COLO829 (cell line): ENCODE measurements at places on chromosomes 7 and 10.

DNA sequence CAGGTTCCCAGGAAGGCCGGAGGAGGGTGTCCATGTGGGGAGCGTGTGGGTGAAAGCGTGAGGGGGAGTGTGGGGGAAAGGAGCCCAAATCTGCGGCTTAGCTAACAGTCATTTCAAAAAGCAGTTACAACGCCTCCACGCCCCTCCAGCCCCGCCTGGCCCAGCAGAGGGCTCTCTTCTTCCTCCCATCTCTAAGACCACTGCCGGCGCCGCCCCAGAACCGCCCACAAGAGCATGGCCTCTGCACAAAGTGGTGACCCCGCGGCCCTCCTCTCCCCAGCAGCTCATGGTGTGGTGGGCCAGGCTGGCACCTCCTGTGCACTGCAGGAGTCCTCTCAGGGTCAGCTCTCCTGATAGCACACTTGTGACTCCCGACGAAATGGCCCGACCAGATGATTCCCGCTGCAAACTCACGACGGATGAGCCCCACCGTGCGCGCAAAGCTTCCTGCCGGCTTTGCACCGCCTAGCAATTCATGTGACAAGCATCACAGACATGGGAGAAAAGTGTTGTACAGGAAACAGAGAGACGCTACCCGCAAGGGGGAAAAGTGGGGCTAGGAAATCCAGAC, 12.4 kb upstream of the HUS1 start:
- DNase-seq: peak; percentile 87

- no peak for DNase-seq
Observed at GRCh38 chr7:2032030-2032875, 200.5 kb downstream of the MAD1L1 start.

DNA sequence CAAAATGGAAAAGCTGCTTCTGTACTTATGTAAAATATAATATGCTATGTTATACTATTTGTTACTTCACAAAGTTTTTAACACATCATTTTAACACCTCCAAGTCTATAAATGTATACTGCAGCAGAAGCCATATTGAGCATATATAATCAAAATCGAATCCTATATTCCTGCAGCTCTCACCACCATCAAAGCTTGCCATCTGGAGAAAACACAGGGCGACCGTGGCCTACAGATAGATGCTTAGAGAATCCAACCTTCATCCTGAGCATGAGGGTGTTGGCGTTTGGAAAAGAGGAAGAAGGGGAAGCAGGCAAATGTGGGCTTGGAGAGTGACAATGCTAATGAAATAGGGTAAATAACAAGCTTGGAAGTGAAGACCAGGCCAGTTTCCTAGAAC, 258.8 kb upstream of the IMMP2L start:
- no peak for DNase-seq

DNA sequence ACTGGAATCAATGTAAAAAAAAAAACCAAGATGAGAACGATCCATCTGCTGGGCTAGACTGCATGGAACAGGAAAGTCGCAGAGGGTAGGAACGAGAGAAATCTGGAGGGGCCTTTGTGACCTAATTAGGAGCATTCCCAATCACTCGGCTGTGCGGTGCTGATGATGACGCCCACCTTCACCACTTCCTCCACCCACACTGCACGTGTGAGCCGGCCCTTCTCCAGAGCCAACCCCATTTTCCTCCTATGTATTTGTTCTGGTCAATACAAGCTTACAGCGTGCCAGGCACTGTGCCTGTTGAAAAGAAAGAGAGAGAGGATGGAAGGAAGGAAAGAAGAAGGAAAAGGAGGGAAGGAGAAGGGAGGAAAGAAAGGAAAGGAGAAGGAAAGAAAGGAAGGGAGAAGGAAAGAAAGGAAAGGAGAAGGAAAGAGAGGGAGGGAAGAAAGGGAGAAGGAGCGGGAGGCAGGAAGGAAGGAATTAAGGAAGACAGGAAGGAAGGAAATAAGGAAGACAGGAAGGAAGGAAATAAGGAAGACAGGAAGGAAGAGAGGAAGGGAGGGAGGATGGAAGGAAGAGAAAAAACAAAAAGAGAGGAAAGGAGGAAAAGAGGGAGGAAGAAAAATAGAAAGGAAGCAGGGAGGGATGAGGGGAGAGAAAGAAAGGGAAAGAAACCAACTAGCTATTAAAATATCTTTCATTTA, 35.5 kb upstream of the PTF1A start:
- DNase-seq: no peak

GRCh38 chr7:141960687-141961422, 12.7 kb downstream of the TAS2R38 start:
- DNase-seq: no peak

DNA sequence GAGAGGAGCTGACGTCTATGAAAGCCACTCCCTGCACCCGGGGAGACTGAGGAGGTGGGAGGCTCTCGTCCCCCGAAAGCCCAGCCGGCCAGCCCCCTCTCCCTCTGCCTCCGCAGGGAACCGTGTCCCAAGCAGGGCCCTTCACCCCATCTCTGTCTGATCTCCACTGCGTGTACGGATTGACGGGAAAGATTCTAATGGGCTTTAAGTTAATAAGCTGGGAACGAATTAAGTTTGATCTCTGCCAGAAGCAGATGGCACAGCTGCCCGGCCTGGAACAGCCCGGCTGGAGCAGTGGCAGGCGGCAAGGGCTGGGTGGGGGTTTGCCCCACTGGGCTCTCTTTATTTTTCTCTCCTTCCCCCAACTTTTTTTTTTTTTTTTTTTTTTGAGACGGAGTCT, 6.1 kb upstream of the SLC29A4 start:
- DNase-seq: no peak

DNA sequence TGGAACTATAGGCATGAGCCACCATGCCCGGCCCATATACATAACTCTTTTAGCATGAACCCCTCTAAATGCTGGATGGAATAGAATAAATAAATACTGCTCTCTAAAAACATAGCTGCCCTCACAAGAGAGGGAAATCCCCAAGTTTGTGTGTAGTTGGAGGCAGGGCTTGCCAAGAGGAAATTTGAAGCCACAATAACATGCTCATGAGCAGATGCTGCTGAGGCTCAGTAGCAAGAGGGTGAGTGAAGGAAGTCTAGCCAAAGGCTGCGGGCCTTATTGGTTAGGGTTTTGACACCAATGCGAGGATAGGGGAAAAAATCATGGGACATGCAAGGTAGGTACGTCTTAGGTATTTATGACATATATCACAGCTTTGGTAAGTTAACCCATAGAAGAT, 17.3 kb downstream of the TPK1 start:
- no peak for DNase-seq

DNA sequence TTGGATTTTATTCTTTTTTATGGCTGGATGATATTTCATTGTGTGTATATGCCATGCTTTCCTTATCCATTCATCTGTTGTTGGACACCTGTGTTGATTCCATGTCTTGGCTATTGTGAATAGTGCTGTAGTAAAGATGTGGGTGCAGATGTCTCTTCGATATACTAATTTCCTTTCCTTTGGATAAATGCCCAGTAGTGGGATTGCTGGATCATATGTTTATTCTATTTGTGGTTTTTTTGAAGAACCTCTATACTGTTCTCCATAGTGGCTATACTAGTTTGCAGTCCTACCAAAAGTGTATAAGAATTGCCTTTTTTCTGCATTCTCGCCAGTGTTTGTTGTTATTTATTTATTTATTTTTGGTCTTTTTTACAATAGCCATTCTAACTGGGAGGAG, 159.8 kb downstream of the WNT2 start:
- no peak for DNase-seq

DNA sequence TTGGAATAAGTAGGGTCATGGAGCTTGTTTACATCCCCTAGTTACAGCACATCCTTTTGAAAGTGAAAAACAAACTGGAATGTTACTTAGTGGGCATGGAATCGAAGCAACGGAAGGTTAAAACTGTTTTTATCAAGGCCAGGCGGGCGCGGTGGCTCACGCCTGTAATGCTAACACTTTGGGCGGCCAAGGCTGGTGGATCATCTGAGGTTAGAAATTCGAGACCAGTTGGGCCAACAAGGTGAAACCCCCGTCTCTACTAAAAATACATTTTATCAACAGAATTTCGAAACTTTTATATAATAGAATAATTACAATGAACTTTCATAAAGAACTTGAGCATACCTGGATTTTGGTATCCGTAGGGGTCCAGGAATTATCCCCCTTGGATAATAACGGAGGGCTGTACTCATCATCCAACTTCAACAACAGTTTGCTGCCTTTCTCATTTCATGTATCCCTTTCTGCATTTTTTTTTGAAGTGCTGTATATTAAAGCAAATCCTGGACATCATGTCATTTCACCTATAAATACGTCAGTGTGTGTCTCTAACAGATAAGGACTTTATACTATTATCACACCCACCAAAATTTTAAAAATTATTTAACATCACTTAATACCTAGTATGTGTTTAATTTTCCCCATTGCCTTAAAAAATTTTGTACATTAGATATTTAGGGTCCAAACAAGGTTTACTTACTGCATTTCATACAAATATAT, 1.3 kb upstream of the TMED4 start:
- DNase-seq: no peak

DNA sequence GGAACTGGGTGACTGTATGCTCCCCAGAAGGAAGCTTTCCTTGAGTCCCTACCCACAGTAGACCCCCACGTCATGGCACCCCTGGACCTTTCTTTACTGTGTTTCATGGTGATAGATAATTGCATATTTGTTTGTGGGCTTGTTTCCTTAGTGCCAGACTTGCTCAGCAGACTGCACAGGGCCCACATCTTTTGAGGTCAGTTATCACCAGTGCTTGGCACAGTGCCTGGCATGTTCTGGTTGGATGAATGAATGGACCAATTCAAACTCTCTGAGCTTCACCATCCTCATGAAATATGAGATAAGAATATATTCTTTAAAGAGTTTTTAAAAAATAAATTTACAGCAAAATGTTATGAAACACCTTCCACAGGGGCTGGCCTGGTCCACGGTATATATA, 78.4 kb upstream of the EMX2 start:
- DNase-seq: no peak
